Brain pericyte (primary cell): ENCODE measurements at places on chromosomes 3 and 15.

DNA sequence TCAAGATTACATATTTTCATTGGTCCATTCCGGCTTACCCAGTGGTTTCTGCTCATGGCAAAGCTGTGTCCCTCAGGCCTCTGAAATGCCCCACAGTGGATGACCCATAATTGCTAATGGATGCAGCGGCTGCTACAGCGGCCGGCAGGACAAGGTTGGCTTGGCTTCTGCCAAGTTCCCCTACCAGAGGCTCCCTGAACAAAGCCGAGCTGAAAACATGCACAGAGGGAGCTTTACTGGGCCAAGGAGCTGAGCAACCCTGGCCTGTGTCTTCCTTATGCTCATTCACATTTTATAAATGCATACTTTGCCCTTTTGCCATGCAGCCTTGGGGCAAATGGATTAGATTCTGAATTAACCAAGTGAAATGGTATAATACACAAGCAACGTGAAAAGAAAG is 150.5 kb downstream of the NTRK3 start:
- DNase-seq: no peak

DNA sequence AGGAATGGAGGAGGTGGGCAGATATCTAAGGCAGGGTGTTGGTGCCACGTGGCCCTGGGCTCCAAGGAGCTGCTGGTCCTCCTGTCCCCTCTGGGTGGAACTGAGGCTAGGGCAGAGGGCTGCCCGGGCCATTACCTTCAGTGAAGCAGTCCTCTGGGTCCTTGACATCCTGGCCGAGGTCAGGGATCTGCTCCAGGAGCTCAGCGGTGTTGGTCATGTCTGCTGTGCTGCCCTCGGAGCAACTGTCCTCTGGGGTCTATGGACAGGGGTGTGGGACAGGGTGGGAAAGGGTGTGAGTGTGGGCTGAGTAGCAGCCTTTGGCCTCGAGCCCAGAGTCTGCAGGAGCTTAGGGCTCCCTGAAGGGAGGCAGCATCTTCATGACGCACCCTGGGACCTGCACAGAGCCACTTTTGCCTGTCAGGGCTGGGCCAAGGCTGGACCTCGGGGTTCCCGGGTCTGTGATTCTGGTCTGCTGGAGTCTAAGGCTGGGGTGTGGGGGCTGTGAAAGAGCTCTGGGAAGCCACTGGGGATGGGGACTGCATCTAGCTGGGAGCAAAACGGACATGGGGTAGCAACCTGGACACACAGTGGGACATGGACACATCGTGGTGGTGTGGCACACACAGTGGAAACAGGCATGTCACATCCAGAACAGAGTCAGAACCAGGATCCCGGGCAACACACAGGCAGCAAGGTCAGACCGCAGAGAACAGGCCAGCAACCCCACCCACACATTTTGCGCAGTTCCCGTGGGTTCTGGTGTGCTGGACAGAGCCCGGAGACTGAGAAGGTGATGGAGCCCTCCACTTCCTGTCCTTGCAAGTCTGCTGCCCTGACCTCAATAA is 72.7 kb downstream of the SCN5A start:
- no peak for DNase-seq

DNA sequence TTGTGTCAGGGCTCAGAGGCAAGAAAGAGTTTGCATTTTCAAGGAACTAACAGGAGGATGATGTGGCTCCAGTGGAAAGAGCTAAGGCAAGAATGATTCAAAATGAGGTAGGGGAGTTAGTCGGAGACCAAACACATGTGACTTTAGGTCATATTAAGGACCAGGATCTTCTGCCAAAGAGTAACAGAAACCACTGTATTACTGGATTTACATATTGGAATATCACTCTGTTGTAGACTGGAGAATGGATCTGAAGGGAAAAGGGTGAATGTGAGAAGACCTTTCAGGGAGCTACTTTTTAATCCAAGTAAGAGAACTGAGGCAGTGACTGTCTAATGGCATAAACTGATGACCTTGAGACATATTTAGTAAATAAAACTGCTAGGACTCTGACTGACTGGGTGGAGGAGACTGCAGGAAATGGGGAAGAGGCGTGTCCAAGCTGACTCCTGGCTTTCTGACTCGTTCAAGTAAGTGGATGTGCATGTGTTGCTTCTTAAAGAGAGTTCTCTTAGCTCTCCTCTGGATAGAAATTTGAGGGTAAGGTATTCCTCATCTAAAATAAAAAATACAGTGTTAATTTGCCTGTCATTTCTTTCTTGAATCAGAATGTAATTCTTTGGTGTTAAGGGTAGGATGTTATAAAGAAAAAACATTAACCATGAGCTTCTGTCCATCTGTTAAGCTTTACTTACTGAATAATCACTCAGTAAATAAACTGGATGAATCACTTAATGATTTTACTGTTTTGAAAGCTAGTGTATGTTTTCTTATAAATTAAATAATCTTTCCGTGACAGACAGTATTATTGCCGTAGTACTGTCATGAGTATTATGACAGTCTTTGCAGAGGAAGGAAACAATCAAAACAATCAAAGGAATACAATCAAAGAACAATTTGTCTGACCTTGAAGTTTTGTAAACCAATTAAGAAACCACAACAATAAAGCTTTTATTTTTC is 58.3 kb upstream of the CFAP20DC start:
- DNase-seq: no peak

DNA sequence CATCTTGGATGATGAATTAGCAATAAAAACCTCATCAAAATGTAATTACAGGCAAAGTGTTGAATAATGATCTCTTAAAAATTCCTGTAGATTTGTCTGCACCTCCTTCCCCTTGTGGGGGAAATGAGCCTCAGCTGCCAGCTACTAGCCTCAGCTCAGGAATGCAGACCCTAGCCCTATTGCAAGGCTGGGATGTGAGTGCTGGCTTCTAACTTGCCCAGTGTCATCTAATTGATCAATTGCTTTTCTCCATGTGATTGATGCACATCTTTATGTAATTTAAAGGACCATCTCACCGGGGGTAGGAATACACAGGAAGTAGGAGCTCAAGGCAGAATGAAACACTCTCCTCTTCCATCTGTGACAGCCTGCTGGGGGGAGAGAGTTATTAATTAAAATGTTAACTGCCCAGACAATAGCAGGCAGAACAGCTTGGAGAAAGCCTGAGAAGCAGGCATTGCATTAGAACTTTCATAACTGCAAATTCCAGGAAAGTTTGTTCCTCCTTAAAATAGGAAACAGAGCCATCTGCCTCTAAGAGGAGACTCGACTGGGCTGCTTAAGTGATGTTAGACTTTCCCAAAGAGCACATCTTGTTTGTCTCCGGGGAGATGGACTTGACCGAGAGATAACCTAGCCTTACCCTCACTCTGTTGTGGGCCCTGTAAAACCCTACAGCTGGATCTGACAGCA is 69.6 kb downstream of the LRTM1 start:
- no peak for DNase-seq

DNA sequence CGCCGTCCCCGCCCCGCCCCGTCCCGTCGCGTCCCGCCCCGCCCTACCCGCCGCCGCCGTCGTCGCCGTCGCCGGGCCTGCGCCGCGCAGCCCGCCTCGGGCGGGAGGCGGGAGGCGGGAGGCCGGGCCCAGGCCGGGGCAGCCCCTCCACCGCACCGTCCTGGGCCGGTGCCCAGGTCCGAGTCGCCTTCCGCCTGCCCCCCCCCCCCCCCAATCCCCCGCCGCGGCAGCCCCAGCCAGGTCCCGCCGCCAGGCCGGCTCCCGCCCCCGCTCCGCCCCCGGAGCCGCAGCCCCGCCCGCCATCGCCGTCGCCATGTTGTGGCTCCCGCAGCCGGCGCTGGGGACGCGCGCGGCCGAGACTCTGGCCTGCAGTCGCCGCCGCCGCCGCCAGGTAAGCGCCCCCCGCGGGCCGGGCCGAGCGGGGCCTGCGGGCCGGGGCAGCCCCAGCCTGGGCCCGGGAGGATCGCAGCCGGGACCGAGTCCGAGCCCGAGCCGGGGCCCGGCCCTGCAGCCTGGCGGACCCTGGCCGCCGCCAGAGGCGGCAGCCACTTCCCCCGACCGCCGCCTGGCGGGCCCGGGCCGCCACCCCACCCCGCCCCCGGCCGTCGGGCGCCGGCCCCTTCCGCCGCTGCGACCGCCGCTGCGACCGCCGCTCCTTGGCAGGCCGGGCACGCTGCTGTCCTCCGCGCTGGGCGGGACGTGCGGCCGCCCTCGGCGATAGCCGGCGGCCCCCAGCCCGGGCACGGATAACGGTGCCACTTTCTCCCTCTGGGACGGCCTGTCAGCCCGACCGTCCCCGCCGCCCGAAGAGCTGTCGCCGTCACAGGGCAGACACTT is at the start of gene ZNF592:
Gene ZNF592 (plus strand): TSS at position 319 of the 837 bp plus-strand sequence. CDS start 34,084 bp downstream, outside the sequence.
- DNase-seq: no peak
